ENCODE measurements at places on chromosomes 1 and 21.

DNA sequence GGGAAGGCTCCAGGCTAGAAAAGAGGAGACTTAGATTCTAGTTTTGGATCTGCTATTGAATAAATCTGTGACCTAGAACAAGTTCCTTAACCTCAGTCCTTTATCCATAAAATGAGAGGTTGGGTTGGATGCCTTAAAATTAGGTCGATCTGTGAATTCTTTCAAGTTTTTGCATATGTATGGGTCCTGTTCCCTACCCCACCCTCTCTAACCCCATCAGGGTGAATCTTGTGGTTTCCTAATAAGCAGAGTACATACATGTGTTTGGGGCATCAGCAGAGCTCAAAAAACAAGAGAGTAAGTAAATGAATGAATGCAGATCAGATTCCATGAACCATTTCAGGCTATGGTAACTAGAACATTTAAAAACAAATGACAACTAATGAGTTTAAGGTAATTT lies 6.2 kb downstream of the SPRR4 start:
- DNase-seq: no peak

DNA sequence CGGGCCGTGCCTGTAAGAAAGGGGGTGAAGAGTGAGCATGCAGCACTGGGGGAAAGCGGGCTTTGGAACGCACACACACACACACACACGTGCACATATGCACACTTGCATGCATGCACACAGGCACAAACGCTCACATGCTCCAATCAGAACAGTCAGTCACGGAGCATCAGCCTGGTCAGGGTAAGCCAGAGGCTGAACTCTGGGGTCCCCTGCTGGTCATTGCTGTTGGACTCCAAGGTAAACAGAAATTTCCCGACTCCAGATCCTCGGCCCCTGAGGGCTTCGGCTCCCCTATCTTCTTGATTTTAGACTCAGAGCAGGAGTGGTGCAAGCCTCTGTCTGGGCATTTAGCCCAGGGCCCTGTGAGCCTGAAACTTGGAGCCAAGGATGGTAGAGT lies 54.2 kb downstream of the SYT2 start:
- DNase-seq: peak; percentile 34

- peak; percentile 77 for DNase-seq
Observed at GRCh38 chr1:234743791-234744611, 134.0 kb upstream of the IRF2BP2 start.

- DNase-seq: no peak
Observed at GRCh38 chr1:105485207-105485606, 1571.3 kb upstream of the PRMT6 start.

DNA sequence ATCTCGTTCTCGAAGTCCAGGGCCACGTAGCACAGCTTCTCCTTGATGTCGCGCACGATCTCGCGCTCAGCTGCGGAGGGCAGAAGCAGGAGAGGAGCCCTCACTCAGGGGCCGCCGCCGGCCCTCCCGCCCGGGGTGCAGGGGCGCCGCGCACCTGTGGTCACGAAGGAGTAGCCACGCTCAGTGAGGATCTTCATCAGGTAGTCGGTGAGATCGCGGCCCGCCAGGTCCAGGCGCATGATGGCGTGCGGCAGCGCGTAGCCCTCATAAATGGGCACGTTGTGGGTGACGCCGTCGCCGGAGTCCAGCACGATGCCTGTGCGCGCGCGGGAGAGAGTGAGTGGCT lies 1.8 kb downstream of the ACTA1 start:
- DNase-seq: no peak

DNA sequence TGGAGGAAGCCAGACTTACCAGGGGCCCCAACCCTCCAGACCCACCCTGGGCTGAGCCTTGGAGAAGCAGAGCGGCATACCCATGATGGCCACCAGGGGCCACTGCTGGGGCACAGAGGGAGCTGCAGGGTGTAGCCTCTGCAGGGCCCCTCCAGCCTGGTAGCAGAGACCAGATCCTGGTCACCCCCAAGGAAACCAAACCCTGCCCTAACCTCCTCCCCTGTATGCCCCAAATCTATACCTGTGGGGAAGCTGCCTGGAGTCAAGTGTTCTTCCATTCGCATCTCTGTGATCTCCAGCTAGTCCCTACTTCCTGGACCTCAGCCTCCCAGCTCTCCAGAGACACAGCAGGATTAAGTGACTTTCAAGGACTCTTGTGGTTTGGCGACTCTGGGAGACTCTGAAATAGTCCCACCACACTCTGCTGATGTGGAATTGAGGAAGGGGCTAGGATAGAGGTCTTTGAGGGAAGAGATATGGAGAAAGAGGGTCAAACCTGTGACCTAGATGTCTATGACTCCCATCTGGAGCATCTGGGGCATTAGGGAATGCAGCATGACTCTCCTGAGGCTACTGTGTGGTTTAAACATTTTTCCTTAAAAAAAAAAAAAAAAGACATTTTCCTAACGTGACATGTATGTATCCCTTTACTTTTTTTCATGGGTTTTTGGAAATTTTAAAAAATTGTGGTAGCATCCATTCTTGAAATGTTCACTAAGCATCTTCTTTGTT lies 119.2 kb upstream of the IPO9 start:
- peak; percentile 77 for DNase-seq

GRCh38 chr21:45356251-45356650 lies 48.7 kb upstream of the COL18A1 start:
- DNase-seq: no peak

- peak; percentile 88 for DNase-seq
Observed at GRCh38 chr1:60281360-60281932, 207.9 kb upstream of the C1orf87 start.

GRCh38 chr1:84010136-84010535 lies 11.2 kb upstream of the TTLL7 start:
- DNase-seq: no peak

GRCh38 chr1:114435088-114435715 lies 75.8 kb downstream of the TRIM33 start:
- no peak for DNase-seq

- no peak for DNase-seq
Observed at GRCh38 chr1:46761740-46762139, 37.1 kb upstream of the CYP4B1 start.

DNA sequence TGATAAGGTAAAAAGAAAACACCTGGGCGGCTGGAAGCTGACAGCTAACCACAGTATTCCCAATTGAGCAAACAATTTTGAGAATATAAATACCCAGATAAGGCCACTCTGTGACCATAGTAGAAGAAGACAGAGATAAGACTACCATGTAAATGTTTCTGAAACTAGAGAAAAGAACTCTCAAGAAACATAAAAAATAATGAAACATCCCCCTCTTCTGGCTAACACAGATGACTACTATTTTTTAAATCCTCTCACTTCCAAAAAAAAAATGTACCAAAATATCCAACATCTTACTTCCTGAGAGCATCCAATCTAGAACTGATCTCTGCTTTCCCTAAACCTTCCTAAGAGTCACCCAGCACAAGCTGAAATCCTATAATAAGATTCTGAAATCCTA lies 125.9 kb downstream of the HFM1 start:
- DNase-seq: no peak

GRCh38 chr1:168260393-168260792 lies 20.3 kb upstream of the TBX19 start:
- no peak for DNase-seq

DNA sequence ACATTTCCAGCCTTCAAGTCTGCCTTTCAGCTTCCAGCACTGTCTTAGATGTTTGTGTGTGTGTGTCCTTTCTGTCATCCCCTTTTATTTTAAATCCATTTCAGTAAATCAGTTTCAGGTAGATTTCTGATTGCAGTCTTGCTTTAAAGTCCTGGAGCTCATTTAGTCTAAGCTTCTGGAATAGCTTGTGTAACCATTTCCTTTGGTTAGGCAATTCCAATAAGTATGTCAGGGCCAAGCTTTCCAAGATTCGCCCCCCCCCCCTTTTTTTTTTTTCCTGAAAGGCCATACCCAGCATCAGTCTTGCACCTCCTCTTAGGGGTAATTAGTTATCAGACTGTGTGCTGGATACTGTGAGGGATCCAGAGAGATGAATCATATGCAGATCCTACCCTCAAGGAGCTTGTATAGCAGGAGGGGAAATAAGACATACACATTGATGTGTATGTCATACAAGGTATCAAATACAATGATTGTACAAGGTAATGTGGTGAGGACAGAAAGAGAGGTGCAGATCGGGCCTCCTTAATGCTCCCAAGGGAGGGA lies 41.3 kb downstream of the NFYC start:
- DNase-seq: no peak

DNA sequence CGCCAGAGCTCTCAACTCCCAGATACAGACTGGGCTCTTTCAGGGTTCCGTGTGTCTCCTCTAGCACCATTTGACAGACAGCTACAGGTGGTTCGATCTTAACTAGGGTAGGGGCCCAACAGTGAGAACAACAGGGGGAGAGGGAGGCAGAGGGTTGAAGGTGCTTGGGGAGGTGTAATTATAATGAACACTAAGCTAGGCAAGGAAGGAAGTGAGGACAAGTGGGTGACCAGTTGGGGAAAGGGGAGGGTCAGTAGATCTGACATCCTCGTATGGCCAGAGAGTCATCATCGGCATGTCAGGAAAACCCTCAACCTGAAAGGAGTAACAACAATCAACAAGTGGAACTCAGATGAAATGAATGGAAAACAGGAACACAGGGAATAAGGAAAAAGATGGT lies 22.8 kb downstream of the GLIS1 start:
- DNase-seq: no peak

GRCh38 chr1:236980673-236981072 lies 23.6 kb downstream of the MT1HL1 start:
- DNase-seq: no peak

DNA sequence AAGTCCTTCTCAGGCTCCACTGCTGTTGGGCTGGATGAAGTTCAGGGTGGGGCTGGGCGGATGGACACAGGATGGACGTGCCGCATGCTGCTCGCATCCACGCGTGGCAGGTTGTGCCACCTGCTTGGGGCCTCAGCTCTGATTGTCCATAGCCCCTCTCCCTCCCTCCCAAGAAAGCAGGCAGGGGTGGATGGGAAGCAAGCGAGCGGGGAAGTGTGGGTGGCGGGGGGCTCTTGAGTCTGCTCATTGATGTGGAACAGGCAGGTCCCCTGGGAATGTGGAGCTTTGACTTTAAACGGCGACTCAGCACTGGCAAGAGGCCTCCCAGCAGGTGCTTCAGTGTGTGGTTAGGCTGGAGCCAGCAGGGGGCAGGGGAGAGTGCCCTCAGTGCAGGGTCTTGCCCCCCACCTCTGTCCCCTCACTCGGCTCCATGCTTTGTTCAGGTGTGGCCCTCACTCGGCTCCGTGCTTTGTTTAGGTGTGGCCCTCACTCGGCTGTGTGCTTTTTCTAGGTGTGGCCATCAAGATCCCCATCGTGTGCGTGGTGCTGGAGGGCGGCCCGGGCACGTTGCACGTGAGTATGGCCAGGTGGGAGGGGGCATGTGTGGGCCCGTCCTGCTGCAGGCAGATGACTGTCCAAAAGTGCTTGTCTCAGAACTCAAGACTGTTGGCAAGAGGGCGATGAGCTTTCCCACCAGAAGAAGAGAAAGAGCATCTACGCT lies 23.9 kb downstream of the TRPM2 start:
- peak; percentile 9 for DNase-seq

DNA sequence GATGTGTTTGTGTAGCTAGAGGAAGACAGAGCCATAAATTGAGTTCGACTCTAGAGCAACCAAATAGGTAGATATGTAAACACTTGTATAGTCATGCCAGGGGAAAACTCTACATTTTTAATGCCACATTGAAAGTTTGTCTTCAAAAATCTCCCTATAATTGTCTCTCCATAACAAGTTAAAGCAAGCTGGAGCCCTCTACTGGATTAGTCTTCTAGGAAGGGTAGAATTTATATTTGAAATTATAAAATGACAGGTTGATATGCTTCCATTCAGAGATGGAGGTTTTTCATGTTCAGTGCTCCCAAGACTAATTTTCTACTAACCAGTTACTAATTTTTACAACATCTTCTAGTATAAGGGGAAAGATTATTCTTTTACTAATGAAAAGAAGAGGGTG lies 13.1 kb upstream of the COL24A1 start:
- no peak for DNase-seq

DNA sequence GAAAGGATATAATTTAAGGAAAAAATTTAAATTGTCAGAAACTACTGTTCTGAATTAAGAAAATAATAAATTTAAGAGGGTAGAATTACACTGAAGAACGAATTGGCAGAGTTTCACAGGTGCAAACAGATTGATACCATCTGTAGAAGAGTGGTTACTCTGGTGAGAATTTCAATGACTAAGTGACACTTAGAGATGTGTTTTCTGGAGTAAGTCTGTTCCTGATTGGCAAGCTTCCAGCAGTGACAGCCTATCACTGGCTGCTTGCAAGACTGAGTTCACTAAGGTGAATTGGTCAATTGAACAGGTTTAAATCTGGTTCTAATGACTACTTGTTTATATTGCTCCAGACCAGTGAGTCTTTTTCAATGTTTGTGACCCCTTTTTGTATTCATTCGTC lies 838.2 kb upstream of the RGS18 start:
- peak; percentile 15 for DNase-seq

DNA sequence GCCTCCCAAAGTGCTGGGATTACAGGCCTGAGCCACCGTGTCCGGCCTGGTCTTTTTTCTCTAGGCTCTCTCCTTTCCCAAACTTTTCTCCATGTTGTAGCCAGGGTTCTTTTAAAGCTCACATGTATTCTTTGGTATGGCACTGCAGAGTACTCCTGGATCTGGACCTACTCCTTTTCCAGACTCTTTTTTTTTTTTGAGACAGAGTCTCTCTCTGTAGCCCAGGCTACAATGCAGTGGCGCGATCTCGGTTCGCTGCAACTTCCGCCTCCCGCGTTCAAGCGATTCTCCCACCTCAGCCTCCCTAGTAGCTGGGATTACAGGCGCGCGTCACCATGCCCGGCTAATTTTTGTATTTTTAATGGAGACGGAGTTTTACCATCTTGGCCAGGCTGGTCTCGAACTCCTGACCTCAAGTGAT lies 602 bp upstream of the MED18 start:
- DNase-seq: no peak

DNA sequence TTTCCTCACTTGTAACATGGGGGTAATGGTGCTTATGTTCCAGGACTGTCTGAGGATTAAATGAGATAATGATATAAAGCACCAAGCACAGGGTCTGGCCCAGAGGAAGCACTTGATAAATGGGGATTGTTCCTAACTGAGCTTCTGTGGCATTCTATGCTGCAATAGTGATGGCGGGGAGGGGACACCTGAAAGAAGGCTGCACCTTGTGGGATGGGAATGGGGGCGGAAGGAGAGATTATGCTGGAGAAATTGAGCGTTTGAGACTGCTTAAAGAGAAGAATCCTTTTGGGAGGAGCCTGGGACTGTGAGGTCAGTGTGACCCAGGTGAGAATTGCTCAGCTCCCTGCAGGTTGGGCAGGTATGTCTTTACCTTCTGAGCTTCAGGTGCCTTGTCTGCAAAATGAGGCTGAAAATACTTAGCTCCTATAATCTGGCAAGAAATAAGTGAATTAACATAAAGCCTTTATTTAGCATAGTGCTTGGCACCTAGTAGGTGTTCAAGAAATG lies 55.9 kb upstream of the CTPS1 start:
- no peak for DNase-seq
